ENCODE measurements at places on chromosomes 5 and 9.

DNA sequence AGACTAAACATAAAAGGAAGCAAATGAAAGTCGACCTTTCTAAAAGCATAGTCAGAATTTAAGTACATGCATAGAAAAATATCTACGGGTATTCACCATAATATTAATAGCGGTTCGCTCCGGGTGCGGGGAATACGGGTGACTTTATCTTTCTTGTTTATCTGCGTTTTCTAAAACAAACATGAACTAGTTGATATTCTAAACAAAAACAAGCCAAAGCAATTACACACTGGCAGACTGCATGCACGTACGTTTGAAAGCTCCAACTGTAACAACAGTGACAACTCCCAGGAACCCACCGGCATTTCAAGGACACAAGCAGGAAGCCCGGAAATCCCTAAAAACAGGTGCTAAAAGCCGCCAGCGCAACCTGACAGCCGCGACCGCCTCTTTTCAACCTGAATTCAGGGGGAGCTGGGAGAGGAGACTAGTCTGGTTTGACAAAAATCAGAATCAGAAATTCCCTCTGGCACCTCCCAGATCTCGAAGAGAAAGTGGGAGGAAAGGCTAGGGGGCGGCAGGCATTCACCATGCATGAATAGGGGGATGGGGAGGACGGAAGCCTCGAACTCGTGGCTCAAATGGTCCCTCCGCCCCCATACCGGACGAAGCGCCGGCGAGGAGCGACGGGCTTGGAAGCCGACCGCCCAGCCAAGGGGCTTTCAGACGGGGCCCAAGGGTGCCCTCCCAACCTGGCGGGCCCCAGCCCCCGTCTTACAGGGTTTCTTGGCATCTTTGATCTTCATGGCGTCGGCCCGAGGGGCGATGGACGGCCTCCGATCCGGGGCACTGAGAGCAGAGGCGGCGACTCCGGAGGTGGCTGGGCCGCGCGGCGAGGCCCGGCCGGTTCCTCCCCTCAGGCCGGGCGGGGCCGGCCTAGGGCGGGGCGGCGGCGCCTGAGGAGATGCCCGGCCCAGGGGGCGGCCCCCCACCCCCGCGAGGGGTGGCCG is at the start of gene PANK3:
PANK3 (minus strand) TSS at position 831 of the 950 bp plus-strand sequence; CDS start at position 746, 85 bp downstream.
- DNase-seq, result no peak

DNA sequence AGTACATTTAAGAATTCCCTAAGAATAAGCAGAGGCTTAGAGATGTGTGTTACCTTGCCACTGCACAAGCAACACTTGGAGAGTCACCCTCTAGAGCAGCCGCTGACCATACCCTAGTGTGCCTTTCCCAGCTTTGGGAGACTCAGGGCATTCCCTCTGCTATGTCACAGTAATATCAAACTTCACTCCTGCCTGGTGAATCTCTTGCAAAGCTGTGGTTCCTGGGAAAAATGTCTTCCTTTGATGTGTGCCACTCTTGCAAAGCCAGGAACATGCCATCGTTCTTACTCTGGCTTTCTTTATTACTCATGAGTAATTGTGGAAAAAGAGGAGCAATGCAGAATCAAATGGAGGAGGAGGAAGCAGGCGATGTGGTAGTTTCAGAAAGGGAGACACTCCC is 173.2 kb downstream of the CCDC192 start:
- DNase-seq, result no peak

DNA sequence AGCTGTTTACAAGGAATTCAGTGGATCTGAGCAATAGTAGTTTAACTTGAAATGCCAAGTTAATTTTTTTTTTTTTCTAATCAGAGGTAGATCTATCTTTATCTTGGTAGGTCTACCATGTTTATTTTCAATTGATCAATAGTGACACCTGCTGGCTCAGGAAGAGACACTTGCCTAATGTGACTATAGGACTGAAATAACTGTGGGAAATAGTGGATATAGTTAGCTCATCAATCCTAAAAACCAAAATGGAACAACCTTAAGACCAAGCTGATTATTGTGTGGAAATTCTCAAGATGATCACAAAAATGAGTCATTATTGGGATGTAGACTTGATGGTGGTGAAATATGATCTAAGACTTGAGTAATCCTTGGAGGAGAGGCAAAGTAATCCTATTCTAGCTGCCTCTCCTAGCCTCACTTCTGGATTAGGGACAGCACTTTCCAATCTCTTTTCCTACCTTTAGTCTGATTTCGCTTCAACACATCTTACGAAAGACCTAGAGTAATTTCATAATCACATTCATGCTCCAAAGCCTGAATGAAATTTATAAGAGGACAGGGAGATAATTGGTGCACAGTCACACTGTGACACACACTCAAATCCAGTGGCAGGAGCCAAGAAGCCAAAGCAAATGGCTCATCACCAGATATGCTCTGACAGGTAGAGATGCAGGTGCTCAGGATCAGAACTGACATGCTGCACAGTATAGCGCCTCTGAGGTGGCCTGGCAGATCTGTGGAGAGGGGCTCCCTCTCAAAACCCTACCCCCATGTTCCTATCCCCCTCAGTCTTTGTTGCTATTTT is 156.3 kb downstream of the HMHB1 start:
- DNase-seq, result no peak

GRCh38 chr9:4463824-4464223 is 26.4 kb upstream of the SLC1A1 start:
- DNase-seq, result no peak

- no peak for DNase-seq
Observed at GRCh38 chr9:101119206-101119819, 90.8 kb downstream of the PLPPR1 start.

DNA sequence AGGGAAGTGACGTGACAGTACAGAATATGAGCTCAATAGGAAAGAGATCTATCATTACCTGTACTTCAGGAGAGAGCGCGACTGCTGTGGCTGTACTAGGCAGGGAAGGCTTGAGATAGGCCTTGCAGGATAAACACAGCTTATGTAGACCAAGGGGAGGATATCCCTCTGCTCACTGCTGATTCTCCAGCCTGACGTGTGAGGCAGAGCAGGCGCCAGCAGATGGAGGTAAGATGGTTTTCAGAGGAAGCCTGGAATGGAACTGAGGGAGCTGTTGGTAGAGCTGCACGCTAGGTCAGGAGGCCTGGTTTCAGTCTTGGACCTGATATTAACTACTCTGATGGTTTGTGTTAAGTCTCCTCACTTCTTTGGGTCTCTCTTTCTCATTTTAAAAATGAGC is 291.4 kb downstream of the YTHDC2 start:
- no peak for DNase-seq

GRCh38 chr5:59445741-59446140 is 447.8 kb downstream of the PDE4D start:
- no peak for DNase-seq

- no peak for DNase-seq
Observed at GRCh38 chr9:94663140-94663539, 23.8 kb upstream of the FBP1 start.

- no peak for DNase-seq
Observed at GRCh38 chr5:103247118-103247517, 11.4 kb upstream of the MACIR start.

- no peak for DNase-seq
Observed at GRCh38 chr9:90720621-90721265, 78.1 kb upstream of the DIRAS2 start.

GRCh38 chr5:17604951-17605350 is 968 bp downstream of the TAF11L11 start:
- DNase-seq, result no peak

DNA sequence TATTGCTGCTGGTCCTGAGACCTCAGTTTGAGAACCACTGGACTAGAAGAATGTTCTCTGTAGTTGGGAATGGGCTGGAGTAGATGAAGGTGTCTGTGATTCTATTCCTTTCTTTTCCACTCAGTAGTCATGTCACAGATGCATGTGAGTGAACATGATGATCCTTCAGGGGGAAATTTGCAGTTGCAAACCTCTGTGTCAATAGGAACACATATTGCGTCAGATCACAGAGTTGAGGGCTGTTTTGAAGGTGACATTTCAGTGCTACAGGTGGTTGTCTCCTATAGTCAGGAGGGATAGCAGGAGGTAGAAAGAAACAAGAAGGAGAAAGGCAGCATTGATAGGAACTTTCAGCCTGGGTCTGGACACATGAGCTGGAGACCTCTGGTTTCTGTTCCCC is 239.3 kb downstream of the ARHGEF28 start:
- no peak for DNase-seq

GRCh38 chr9:18798106-18798505 is 234.9 kb downstream of the SAXO1 start:
- DNase-seq, result no peak

- no peak for DNase-seq
Observed at GRCh38 chr5:160453751-160454150, 32.1 kb downstream of the PTTG1 start.

DNA sequence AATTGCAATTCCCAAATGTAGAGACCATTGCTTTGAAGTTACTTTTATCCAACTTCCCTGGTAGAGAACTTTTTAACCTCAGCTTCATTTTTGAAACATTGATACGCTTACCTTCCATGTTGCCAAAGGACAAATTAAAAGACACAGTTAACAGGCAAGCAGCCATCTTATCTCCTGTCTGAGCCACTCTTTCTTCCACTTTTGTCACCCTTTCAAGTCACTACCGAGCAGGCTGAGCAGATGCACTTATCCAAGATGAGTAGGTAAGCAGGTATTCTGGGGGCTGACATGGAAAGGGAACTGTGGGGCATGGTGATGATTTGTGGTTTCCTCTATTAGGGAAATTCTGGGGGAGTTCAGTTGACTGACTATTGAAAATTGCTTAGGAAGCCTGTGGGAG is 66.7 kb downstream of the DOCK2 start:
- no peak for DNase-seq

DNA sequence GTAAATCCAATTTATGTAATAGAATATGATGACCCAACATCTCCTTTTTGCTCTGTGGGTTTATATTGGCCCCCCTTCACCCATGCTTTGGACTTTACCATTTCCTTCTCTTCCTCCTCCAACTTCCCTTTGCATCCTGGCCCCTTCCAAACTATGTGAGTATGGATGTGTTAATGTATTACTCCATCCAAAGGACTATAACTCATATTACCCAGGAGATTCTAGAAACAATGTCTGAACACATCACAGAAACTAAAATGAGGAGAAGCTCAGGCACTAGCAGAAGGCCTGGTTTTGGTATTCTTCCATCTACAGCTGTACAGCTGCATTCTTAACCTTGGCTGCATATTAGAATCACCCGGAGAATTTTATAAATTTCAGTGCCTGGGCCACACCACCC is 110.7 kb downstream of the PDE4D start:
- DNase-seq, result no peak

GRCh38 chr9:135479469-135480052 is at the start of gene PPP1R26:
PPP1R26 (plus strand) TSS chr9:135479782; CDS start chr9:135484511, 4,729 bp downstream.
- DNase-seq, result no peak

Measured in activated CD8-positive, alpha-beta memory T cell treated with anti-CD3 and anti-CD28 coated beads for 4 hours (primary cell).